ENCODE measurements at places on chromosomes 1 and 21. TPM values are rescaled to one million over a fixed set of nuclear protein-coding genes. Genes with fewer than 3 reads are reported as not detected.

GRCh38 chr1:15968172-15968571 lies 7.7 kb downstream of the ZBTB17 start:
- DNase-seq = no peak
- H3K4me1 ChIP-seq = peaks cover 13% of the 10 kb centered on the region
- H3K27me3 ChIP-seq = no peaks in the 10 kb centered on the region

DNA sequence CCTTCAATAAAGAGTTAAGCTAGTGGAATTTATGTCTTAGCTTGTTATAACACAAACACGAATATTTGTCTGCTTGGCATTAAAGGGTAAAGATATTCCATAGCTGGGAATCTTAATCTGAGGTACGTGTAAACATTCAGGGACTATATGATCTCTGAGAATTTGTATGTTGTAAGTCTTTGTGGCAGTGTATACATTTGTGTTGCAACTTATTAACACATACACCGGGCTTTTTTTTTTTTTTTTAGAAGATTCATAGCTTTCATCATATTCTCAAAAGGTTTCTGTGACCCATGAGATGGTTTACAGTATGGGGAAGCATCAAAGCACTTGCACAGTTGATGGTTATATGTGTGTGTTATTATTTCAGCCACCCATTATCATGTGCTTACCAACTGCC lies 3.0 kb downstream of the GGPS1 start:
- no peak for DNase-seq
- no peak overlapping the region for H3K27ac ChIP-seq
- no peaks in the 10 kb centered on the region for H3K36me3 ChIP-seq
- no peak overlapping the region for H3K4me3 ChIP-seq

DNA sequence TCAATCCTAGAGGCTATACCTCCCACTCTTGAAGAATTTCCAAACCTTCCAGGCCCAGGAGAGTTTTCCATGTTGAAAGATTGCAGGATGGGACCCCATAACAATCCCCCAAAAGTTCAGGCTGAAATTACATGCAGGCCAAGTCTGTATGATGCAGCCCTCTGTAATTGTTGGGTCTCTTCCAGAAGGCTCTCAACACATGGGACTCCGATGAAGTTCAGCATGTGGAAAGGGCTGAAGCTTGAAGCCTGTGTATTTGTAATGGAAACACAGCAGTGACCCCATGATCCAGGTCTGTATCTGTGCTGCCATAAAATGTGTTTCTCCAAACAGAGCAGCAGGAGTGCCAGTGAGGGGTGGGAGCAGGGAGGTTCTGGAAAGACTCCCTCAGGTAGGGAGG lies 202.5 kb upstream of the LYPLAL1 start:
- H3K4me3 ChIP-seq = no peak overlapping the region
- no peak overlapping the region for H3K27ac ChIP-seq

- peak overlapping the region; percentile 19 for H3K27ac ChIP-seq
- H3K4me1 ChIP-seq = peaks cover 53% of the 10 kb centered on the region
- no peak overlapping the region for H3K4me3 ChIP-seq
- H3K36me3 ChIP-seq = peaks cover 61% of the 10 kb centered on the region
Observed at GRCh38 chr1:204128964-204129896, 22.6 kb downstream of the ETNK2 start.

DNA sequence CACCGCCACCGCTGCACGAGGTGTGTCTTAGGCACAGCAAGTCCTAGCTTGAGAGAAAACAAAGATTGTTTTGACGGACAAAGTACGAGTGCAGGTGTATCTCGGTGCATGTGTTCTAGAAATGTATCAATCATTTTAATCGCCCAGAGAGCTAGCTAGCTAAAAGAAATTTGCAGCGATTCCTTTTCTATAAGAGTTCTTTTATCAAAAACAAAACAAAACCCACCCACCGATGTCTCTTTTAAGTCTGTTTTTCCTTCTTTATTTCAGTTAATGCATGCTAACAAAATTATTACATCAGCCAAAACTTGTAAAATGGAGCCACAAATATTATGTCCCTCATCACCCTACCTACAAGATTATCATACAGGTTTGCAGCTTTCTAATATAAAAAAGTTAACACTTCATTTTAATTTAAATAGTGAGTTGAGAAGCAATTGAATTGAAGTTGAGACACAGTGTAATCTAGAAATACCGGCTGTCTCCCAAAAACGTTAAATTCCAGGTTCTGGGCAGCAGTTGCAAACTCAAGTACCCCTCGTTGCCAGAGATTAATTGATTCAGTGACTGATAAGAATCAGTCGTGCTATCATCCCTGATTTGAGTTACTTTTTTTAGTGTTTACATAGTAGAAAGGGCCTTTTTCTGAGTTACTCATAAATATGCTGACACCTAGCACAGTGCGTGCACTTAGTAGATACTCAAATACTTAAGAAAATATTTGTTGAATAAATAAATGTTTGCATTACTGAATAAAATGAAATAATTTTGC lies 1.5 kb upstream of the SYDE2 start:
- H3K36me3 ChIP-seq = no peaks in the 10 kb centered on the region
- no peak overlapping the region for H3K27ac ChIP-seq
- peaks cover 23% of the 10 kb centered on the region for H3K27me3 ChIP-seq
- DNase-seq = no peak

DNA sequence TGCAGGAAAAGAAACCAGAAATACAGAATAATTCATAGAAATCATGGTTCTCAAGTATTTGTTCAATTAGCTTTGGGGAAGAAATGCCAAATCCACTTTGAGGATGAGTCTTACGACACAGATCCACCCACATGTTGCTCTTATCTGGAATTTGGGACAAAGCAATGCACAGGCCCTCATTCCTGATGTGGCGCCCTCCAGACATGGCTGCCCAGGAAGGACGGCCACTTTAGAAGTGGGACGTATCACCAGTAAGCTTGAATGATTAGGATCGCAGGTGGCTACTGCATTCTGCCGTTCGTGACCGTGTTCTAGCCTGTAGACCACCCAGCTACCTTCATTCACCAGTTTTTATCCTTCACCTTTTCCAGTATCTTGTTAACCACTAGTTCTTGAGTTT lies 20.1 kb upstream of the NCMAP start:
- no peaks in the 10 kb centered on the region for H3K4me1 ChIP-seq
- no peaks in the 10 kb centered on the region for H3K27me3 ChIP-seq
- H3K4me3 ChIP-seq = no peak overlapping the region
- peaks cover 4% of the 10 kb centered on the region for H3K36me3 ChIP-seq

DNA sequence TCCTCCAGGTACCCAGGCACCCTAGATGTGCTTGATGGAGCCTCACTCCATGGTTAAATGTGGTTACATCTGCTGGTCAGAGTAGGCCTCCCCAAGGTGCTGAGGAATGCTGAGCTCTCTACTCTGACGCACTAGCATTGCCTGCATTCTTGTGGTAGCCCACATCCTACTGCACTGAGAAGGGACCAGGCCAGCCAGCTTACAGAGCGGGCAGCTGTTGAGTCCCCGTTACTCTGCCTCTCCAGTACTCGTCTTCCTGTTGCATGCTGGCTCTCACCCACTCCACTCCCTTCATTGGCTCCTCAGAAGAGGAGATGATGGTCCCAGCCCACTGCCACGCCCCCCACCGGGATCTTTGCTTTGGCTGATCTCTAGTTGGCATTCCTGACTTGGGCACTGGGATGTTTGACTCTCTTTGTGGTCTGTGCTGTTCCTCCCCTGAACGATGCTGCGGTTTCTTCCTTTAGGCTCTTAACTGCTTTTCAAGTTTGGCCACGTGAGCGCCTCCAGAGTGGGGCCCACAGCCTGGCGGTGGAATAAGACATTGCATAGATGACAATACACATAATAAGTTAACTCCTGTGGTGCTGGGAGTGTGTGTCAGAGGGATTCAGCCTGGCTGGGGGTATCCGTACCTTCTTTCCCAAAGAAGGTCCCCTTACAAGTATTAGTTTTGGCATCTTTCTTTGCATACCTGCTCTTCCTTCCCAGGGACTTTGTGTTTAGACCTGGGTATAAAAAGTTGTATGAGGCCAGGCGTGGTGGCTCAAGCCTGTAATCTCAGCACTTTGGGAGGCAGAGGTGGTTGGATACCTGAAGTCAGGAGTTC lies 18.6 kb downstream of the AZIN2 start:
- no peak for DNase-seq
- H3K36me3 ChIP-seq = peaks cover 33% of the 10 kb centered on the region
- no peaks in the 10 kb centered on the region for H3K27me3 ChIP-seq
- no peaks in the 10 kb centered on the region for H3K4me1 ChIP-seq
- H3K27ac ChIP-seq = no peak overlapping the region

DNA sequence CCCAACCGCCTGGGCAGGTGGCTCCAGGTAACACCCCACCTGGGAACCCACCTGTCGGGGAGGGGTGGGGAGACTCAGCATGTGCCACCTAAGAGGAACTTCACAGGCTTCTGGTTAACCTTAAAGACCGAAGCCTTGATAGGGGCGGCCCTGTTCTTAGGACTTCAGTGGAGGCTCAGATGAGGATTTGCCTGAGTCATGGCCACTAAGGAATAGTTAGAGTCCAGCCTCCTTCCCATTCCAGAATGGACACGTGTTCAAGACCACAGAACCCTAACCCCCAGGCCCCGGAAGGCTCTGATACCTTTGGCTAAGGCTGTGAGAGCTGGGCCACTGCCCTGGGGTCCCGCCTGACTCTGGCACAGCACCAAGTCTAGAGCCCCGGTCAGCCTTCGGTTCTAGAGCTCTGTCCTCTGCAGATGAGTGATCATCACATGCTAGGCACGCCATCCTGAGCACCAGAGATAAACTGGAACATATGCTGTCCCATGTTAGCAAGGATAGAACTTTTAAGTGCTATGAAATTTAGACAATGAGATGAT lies 20.3 kb downstream of the PADI6 start:
- H3K27ac ChIP-seq = no peak overlapping the region
- H3K4me1 ChIP-seq = no peaks in the 10 kb centered on the region
- no peaks in the 10 kb centered on the region for H3K27me3 ChIP-seq

GRCh38 chr1:147904726-147905125 lies 2.1 kb downstream of the GJA8 start:
- H3K4me1 ChIP-seq = no peaks in the 10 kb centered on the region
- H3K27ac ChIP-seq = no peak overlapping the region
- H3K27me3 ChIP-seq = no peaks in the 10 kb centered on the region
- DNase-seq = no peak

DNA sequence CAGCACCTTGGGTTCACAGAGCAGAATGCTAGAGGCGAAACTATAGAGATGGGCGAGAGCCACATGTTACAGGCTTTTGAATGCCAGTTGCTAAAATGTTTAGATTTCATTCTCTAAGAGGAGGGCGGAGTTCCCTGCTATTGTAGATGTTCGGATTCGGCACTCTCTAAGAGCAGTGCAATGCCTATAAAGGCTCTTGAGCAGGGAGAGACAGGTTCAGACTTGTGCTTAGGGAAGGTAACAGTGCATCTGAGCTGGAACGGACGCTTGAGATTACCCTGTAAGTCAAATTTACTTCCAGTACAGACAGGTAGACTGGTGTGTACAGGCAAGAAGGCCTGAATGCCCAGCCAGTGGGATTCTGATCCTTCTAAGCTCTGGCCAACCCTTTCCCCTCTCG lies 15.3 kb downstream of the LURAP1 start:
- no peak overlapping the region for H3K4me3 ChIP-seq
- peaks cover 38% of the 10 kb centered on the region for H3K4me1 ChIP-seq
- H3K27ac ChIP-seq = no peak overlapping the region
- no peak for DNase-seq

GRCh38 chr1:215501496-215501895 lies 65.6 kb upstream of the KCTD3 start:
- H3K4me1 ChIP-seq = no peaks in the 10 kb centered on the region
- H3K27ac ChIP-seq = no peak overlapping the region
- H3K4me3 ChIP-seq = no peak overlapping the region
- DNase-seq = no peak
- no peaks in the 10 kb centered on the region for H3K27me3 ChIP-seq
- no peaks in the 10 kb centered on the region for H3K36me3 ChIP-seq

The DYNLT4 gene
- 4.0 TPM for total RNA-seq

The OR2W3 gene
- 2.1 TPM for total RNA-seq

The TRAF3IP3 gene
- 2.8 TPM for total RNA-seq

The CSRP1 gene
- total RNA-seq = 168 TPM
